Right ventricle myocardium inferior (tissue), 1 donor: ENCODE measurements at places on chromosomes 2 and 18. TPM values are rescaled to one million over a fixed set of nuclear protein-coding genes. Genes with fewer than 3 reads are reported as not detected.

The ARHGEF4 gene
- 4.1 TPM for total RNA-seq

- no peak for DNase-seq
Observed at GRCh38 chr2:162782138-162782537, 56.4 kb downstream of the KCNH7 start.

GRCh38 chr2:38301340-38301968, 75.6 kb downstream of the ATL2 start:
- DNase-seq, result peak; percentile 68

- DNase-seq, result no peak
Observed at GRCh38 chr2:75592030-75592429, 31.3 kb upstream of the EVA1A start.

The ASAP2 gene
- 12.9 TPM for total RNA-seq

DNA sequence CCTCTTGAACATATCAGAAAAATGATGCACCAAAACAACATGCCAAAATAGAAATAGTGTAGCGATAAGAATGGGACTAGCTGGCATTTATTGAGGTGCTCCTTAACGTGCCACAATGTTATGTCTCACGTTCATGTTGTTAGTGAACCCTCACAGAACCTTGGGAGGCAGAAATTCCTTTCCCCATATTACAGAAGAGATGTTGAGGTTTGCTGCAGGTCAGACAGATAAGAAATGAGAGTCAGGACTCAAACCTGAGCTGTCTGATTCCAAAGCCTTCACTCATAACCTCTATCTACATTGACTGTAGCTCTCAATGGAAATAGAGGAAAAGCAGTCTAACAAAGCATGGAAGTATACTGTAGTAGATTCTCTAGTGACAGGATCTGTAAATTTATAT, 163.3 kb upstream of the STK17B start:
- no peak for DNase-seq

DNA sequence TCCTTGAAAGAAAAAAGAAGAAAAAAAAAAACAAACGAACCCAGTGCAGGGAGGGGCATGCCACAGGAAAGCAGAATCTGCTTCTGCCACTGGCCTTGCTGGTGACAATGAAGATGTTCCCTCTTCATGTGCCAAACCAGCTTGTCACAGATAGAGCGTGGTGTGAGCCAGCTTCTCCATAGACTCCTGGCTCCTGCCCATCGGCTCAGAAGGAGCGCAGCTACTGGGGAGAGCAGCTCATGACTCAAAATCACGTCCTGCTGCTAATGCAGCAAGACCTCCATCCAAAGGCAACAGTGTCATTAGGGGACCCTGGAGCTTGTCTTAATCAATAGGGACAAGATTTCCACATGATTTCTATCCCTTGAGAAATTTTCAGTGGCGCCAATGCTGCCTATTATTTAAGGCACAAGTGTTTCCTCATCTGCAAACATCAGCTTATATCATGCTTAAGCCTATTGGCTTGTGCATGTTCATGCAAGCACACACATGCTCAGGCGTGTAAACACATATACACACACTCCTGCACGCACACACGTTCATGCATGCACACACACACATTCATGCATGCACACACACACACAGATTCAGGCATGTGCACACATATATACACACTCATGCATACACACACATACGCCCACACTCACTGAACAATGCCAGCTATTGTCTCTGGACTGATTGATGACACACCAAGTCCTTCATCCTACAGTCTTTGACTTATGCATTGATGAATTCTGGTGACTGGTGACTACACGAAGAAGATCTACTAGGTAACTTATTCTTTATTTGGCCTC, 682.0 kb upstream of the ID2 start:
- DNase-seq, result no peak

GRCh38 chr2:20563251-20563650, 87.6 kb downstream of the HS1BP3 start:
- DNase-seq, result no peak

- DNase-seq, result no peak
Observed at GRCh38 chr2:101500860-101501259, 25.9 kb upstream of the RFX8 start.

The SF3B6 gene
- total RNA-seq, result 53.7 TPM

DNA sequence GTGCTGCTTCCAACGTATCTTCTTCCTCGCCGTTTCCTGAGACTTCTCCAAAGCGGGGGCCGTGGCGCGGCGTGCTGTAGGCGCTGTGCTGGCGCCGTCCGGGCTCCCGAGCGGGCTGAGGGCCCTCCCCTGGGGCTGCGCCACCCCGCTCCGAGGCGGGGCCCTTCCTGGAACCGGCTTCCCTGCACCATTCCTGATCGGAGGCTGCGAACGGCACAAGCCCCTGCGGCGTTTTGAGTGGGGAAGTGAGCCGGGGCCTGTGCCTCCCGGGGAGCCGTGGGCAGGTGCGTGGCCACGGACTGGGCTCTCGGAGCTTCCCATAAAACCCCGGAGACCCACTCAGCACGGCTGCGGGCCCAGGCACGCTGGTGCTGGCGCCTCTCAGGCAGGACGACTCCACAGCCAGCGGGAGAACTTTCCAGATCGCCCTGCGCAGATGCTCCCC, 74.7 kb downstream of the PSMG2 start:
- no peak for DNase-seq

The KCNS3 gene
- total RNA-seq, result 4.5 TPM

DNA sequence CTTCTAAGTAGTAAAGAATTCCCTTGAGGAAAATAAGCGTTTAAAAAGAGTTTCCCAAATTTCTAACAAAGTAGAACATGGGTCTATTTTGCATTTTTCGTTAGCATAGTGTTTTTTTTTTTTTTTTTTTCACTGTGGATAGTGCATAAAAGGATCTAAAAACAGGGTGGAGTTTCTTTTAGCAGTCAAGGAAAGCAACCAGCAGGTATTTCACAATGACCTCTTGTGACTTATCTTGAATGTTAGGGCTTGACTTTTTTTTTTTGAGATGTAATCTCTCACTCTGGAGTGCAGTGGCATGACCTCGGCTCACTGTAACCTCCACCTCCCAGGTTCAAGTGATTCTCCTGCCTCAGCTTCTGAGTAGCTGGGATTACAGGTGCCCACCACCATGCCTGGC, 14.9 kb upstream of the DGKD start:
- DNase-seq, result no peak

DNA sequence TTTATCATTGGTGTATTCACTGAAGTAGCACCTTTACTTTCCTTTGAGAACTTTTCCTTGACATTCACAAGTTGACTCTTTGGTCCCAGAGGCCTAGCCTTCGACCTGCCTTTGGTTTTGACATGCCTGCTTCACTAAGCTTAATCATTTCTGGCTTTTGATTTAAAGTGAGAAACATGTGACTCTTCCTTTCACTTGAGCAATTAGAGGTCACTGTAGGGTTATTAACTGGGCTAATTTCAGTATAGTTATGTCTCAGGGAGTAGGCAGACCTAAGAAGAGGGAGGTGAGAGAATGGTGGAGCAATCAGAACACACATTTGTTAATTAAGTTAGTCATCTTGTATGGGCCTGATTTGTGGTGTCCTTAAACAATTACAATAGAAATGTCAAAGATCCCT, 1040.7 kb upstream of the SLC39A10 start:
- DNase-seq, result no peak

- no peak for DNase-seq
Observed at GRCh38 chr2:12350821-12351220, 365.9 kb upstream of the TRIB2 start.

DNA sequence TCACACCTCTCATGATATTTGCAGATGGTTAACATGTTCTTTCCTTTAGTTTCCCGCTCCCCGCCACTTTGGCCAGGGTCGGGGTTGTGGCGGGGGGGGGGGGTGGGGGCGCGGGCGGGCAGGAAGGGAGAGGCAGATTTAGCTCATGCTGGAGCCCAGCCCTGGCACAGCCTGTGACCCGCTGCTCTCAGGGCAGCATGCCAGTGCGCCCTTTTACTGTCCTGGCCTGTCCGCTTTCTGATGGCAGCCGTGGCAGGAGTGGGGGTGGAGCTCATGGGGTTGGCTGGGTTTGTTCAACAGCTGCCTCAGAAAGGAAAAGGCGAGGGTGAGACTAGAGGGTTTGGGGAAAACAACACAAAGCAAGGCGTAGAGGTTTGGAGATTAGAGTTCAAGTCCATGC, 56.1 kb downstream of the TNP1 start:
- DNase-seq, result peak; percentile 83

DNA sequence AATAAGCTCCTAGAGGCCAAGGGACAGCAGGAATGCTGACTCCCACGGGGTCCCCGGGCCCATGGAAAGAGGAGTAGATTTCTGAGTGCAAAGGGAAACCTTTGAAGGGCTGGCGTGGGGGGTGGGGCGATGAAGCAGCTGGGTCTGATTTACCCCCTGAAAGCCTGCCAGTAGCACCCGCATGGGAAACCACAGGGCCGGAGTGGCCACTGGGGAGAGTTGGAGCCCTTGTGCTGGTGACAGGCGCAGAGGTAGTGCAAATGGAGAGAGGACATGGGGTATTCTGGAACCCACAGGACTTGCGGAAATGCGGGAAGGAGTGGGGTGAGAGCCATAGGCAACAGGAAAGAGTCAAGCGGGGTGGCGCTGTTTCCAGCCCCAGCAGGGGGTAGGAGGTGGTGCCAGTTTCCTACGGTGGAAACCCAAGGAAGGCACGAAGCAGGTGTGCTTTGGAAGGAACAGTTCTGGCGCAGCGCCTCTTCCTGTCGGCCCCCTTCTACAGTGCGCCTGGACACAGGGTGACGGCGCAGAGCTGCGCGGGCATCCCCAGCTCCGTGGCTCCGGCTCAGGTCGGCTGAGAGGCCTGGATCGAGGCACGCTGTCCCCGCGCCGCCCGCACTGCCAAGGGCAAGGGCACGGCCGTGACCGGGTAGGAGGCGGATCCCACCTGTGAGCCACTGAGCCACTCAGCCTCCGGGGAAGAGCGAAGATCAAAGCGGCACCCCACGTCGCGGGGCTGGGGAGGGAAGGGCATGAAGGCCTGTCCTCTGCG, 149.0 kb upstream of the GLI2 start:
- peak; percentile 64 for DNase-seq
